ENCODE measurements at places on chromosomes 2 and 18.

- no peak for DNase-seq
Measured at GRCh38 chr2:66555501-66556324, 120.8 kb downstream of the MEIS1 start.

GRCh38 chr2:234286118-234286598, 210.7 kb downstream of the ARL4C start:
- no peak for DNase-seq

DNA sequence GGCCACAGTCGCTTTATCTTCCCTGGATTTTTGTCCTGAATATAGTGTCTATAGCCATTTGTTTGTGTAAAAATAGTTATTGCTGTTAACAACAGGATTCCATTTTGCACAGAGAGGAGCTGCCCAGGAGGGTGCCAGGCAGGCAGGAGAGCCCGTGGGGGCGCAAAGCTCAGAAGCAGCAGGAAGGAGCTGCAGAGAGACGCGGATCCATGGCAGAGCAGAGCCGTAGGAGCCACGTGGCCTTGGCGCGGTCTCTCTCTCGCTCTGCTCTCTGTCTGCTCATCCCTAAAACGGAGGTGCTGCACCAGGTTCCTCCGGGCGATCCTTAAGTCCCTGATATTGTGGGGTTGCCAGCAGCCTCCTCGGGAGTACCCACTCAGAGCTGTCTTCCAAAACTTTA, 185.3 kb upstream of the MYT1L start:
- no peak for DNase-seq

DNA sequence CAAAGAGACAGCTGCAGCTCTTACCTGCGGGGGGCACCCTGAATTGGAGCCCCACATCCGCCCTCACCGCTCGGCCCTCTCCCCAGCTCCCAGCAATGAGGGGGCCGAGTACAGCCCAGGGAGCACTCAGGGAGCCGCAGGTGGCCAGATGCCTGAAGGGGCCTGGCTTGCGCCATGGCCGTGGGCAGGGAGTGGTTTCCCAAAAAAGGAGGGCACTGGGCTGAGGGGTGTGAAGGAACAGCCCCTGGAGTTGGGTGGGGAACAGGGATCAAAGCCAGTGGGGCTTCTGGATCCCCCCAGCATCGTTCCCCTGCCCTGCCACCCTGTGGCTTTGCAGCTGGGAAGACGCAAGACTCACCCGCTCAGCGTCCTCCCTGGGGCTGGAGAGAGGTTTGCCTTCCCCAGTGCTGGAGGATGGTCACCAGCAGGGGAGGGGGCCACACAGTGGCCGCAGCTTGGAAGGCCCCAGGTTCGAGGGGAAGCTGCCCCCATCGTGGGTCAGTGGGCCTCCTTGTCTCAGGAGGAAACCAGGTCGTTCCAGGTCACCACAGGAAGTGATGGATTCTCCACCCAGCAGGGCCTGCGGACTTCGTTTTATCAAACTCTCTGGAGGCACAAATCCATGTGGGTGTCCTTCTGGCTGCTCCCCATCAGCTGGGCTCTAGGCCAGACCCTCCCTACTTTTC, 68.2 kb upstream of the HPCAL1 start:
- DNase-seq = no peak

GRCh38 chr2:193891023-193891422, 1696.3 kb upstream of the TMEFF2 start:
- no peak for DNase-seq

GRCh38 chr2:224331698-224332097, 70.2 kb downstream of the FAM124B start:
- DNase-seq = no peak
